Activated naive CD4-positive, alpha-beta T cell treated with anti-CD3 and anti-CD28 coated beads, Interleukin-2, amount 50 U/mL, for 72 hours (primary cell): ENCODE measurements at places on chromosomes 4 and X.

DNA sequence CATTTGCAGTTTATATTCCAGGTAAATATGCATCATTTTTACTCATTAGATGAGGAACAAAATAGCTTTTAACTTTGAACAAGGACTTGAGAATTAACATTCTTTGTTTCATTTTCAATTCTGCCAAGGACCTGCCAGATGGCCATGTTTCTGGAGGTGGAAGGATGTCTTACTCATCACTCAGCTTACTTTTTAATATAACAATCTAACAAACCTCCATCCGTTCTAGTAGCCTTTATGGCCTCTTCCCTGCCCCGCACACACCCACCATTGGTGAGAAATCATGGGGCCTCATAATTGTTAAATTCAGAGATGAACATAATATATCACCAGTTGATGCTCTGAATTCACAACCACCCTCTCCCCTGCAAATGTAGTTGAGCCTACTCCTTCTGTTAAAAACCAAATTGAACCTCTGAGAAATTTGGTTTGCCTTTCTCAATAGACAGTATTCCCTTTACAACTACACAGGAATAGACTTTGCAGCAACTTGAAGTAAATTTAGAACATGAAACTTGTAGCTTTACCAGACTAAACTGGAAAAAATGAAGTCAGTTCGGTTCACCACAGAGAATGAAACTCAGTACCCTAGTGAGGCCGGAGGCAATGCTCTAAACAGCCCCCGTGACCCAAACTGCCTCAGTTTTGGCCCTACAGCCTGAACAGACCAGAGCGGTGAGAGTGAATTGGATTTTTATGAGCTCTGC is 50.1 kb upstream of the ACSL4 start:
- DNase-seq: no peak

- DNase-seq: no peak
Measured at GRCh38 chrX:138775517-138775916, 64.0 kb upstream of the FGF13 start.

DNA sequence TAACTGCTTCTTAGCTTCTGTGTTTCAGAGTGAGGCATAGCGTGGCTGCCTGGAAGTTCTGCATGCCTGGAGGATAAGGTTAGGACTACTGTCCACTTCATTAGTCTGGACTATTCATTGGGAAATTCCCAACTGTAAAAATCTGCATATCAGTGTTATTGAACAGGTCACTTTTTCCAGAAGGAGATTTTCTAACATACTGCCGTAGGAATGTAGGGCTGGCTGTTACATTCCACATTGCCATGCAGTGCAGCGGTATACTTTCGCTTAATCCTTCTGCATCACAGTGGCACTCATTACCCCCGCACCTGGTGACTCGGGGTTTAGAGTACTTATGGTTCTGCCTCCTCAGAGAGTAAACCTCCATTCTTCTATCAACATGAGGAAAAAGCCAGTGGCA is 104.6 kb downstream of the NPFFR2 start:
- DNase-seq: no peak

- no peak for DNase-seq
Measured at GRCh38 chrX:555725-556666, 74.6 kb upstream of the SHOX start.

- DNase-seq: no peak
Measured at GRCh38 chr4:110211007-110211769, 12.8 kb upstream of the ELOVL6 start.

DNA sequence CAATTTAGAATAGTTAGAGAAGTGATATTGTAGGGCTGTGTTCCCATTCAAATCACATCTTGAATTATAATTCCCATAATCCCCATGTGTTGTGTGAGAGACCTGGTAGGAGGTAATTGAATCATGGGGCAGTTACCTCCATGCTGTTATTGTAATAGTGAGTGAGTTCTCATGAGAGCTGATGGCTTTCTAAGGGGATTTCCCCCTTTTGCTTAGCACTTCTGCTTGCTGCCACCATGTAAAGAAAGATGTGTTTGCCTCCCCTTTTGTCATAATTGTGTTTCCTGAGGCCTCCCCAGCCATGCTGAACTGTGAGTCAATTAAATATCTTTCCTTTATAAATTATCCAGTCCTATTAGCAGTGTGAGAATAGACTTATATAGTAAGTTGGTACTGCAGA is 53.2 kb downstream of the LPAR4 start:
- DNase-seq: no peak

DNA sequence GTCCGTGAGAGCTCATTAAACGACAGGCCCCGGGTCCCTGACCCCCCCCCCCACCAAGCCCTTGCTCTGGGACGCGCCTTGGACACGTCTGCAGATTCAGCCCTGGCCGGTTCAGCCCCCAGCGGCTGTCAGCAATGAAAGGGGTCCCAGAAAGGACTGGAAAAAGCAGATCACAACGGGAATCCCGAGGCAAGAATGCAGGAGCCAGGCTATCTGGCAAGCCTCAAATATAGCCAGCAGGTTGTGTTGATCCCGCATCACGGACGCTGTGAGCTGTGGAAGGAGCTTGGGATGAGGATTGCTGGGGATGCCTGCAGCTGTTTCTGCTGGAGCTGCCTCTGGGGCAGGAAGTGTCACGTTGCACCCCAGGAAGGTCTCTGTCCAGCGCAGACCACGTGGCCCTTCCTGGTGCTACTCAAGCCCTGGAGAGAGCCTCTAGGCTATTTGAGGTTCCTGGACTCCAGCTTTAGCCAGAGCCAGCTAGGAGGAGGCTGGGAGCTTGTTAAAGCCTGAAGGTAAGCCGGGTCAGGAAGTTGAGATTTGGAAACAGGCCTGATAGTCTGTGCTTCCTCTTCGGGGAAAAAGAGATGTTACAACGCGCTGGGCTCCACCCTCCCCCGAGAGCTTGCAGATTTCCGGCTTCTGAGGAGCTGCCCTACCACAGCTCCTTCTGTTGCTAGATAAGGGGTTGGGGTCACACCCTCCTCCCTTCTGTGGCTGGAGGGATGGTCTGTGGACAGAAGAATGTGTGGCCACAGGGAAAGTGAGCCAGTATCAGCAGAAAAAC is 19.3 kb upstream of the CSF2RA start:
- DNase-seq: peak; percentile 56

- no peak for DNase-seq
Measured at GRCh38 chr4:137649711-137650450, 117.6 kb upstream of the PCDH18 start.

- no peak for DNase-seq
Measured at GRCh38 chr4:185955151-185955770, 113.7 kb upstream of the TLR3 start.

DNA sequence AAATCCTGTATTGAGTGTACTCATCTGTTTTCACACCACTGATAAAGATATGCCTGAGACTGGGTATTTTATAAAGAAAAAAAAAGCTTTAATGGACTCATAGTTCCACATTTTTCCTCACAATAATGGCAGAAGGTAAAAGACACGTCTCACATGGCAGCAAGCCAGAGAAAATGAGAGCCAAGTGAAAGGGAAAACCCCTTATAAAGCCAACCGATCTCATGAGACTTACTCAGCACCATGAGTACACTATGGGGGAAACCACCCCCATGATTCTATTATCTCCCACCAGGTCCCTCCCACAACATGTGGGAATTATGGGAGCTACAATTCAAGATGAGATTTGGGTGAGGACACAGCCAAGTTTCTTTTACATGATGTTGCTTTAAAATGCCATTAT is 171.9 kb downstream of the GALNTL6 start:
- no peak for DNase-seq

- no peak for DNase-seq
Measured at GRCh38 chrX:155270969-155271368, 6.7 kb upstream of the RAB39B start.

- DNase-seq: no peak
Measured at GRCh38 chrX:12471061-12471460, 320.2 kb upstream of the PRPS2 start.

- DNase-seq: peak; percentile 42
Measured at GRCh38 chr4:3765271-3766035, 732 bp upstream of the ADRA2C start.

DNA sequence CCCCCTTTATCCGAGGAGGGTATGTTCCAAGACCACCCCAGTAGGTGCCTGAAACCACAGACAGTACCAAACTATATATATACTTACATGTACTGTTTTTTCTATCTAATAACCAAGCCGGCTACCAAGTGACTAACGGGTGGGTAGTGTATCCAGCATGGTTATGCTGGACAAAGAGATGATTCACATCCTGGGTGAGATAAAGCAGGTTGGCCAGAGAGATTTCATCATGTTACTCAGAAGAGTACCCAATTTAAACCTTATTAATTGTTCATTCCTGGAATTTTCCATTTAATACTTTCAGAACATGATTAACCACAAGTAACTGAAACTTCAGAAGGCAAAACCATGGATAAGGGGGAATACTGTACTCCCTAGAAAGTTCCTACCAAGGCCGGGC is 46.5 kb downstream of the RFC1 start:
- no peak for DNase-seq

DNA sequence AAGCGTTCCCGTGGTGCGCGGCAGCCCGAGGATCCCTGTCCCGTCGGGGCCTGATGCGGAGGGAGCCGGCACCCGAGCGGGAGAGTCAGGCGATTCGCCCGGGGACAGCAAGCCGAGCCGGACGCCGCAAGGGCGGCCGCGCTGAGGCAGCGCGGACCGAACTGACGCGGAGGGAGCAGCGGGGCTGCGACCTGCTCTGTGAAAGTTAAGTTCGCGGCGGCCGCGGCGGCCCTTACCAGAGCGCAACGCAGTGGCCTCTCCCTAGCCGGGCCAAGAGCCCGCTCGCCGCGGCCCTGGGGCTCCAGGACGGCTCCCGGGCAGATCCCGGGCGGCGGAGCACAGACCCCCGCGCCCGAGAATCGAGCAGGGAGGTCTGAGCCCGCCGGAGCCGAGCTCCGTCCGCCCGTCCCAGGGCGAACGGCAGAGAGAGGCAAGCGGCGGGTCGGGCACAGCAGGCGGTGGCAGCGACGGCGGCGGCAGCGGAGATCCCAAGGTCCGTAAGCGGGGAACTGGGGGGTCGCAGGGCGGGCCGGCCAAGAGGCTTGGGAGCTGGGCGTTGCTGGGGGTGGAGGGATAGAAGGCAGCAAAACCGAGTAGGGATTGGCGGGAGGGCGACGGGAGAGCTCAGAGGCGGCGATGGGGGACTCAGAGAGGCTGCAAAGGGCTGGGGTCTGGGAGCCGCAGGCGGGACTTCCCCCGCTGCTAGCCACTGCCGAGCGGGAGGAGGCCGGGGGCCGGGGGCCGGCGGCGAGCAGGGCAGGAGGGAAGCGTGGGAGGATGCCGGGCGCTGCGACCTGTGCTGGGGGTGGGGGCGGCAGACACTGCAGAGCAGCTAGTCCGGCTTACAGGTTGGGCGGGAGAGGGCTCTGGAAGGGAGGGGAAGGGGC is 1.0 kb downstream of the GPR50 start:
- DNase-seq: no peak

DNA sequence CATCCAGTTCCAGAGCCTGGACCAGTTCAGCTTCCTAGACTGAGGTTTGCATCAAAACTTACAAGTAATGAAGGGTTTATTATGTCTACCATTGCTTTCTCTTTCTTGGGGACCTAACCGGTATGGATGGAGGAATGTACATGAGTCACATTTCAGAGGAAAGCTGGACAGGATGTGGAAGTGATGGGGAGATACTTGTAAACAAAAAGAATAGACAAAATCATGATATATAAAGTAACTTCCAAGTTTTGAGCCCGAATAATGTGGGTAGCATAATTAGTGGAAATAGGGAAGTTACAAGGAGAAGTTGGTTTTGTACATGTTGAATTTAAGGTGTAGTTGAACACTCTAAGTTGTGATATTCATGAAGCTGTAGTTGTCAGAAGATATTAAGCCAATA is 15.0 kb downstream of the FNIP2 start:
- no peak for DNase-seq

GRCh38 chr4:72302981-72303704 is 265.9 kb downstream of the ADAMTS3 start:
- no peak for DNase-seq
